ENCODE measurements at places on chromosomes 12 and 14.
A peak's percentile ranks its signal among the peaks of the same experiment; 100 is the strongest.

DNA sequence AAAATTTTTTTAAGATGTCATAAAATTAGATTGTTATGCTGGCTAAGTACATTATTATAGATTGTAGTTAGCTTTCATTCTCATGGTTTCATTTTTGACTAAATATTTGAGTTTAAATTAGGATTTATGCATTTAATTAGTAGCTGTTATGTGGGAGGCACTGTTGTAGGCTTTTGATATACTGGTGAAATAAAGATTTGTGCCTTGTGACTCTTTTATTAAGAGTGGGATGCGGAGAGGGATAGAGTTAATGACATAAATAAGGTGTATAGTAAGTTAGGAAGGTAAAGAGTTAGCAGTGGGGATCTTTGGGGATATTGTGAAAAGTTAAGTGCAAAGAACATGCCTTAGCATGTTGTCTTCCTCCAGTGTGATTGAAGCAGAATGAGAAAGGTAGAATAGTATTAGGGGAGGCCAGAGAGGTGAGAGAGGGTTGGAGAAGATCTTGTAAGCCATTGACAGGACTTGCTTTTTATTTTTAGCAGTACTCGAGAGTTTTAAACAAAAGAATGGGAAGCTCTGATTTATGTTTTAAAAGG lies 8.8 kb downstream of the ARHGAP5 start:
- DNase-seq: no peak

DNA sequence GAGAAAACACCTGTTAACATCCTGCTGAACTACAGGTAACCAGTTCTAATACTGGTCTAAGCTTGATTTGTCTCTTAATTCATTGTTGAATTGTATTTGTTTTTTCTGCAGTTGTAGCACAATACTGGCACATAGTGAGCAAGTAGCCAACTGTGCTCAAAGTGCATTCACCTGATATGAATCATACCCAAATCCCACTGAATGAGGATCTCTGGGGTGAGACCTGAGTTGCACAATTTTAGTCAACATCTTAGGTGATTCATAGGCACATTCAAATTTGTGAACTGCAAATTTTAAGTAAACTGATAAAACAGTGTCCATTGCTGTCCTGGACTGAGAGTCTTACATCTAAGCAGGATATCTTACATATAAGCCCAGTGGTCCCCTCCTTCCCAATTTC lies 12.8 kb downstream of the KCNC2 start:
- no peak for DNase-seq

DNA sequence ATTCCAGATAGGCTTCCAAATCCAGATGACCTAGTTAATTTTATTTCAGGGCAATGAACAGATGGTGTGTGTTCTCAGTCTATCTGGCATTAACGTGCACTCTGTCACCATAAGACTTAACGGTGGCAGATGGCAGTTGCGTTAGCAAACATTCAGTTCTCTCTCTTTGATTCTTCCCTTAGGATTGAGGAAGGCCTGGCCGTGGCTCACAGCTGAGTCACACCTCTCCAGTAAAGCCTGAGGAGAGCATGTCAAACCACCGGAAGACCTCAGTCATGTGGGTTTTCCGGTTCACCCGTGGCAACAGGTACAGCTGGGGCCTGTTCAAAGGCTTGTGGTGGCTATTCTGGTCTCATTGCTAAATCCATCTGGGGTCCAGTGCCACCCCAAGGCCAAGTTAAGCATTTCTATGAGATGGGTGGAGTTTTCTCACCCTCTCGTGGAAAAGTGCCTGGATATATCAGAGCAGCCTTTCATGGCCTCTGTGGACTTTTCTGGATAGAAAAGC lies 545.1 kb upstream of the ATP2B1 start:
- peak; percentile 6 for DNase-seq

DNA sequence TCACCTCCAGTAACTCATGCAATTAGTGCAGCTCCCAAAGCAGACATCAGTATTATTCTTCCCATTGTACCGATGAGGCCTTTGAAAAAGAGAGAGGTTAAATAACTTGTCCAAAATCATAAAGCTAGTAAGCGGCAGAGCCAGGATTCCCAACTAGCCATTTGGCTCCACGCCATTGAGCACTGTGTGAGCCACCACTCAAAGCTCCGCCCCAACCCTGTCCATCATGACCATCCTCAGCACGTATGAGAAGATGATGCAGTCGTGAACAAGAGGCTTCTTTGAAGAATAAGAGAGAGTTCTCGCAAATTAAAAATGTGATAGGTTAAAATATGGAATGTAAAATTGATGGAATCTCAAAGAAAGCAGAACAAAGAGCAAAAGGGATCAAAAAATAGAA lies 14.6 kb downstream of the CLMN start:
- no peak for DNase-seq

- DNase-seq: no peak
Measured at GRCh38 chr14:55713486-55713885, 133.5 kb downstream of the KTN1 start.

GRCh38 chr14:100532154-100532861 lies 54.9 kb downstream of the BEGAIN start:
- no peak for DNase-seq

DNA sequence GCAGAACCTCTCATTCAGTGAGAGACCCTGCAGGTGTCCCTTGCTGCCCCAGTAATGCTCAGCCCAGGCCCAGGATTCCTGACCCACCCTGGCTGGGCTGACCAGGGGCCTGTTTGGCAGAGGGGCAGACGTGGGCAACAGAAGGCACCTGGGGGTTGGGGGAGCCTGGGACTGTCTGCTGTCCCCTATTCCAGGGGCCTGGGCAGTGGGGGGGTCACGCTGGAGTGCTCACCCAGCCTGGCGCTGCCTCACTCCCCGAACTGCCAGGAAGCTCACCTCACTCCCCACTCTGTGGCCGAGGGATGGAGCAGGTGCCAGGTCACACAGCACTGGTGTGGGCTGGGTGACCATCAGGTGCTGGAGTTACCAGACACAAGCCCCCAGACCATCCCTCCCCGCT lies 22.6 kb upstream of the NUDT14 start:
- no peak for DNase-seq
